ENCODE measurements at places on chromosomes 4 and X.

DNA sequence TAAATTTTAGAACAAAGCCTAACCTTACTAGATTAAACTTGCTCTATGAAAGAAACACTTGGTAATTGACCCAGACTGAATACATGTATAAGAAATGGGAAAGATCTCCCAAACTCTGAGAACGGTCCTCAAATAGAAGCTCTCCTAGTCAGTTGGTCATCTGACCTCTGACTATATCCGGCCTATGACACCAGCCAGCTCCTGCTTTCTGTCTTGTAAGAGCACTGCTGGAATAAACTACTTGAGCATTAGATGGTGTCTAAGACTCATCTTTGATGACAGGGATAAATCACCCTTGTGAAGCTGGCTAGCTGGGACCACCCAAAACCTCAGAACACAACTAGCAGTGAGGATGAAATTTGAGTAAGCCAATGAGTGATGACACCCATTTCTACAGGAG is 24.2 kb downstream of the LRIT3 start:
- no peak for DNase-seq

GRCh38 chrX:45142185-45142584 is 58.5 kb downstream of the DIPK2B start:
- DNase-seq: no peak

- DNase-seq: no peak
These were observed 16.5 kb upstream of the SLC25A43 start for GRCh38 chrX:119382606-119383005.

GRCh38 chr4:24244663-24245490 is 339.5 kb downstream of the DHX15 start:
- DNase-seq: no peak

DNA sequence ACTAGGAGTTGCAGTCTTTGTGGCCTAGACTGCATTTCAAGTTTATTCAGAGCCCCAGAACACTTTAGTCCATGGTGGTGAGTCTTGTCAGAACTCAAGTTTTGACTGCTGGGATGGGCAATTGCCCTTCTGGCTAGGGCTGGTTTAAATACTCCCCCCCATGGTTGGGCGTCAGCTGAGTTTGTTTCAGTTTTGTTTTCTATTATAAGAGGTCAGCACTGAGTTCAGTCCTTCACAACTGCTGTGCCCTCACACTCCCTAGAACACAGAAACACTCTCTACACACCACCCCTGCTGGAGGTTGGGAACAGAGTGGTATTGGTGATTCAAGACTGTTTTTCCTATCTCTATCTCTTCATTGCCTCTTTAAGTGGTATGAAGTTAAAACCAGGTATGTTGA is 217.0 kb downstream of the GUCY2F start:
- no peak for DNase-seq

- no peak for DNase-seq
These were observed 7.2 kb downstream of the PRKG2 start for GRCh38 chr4:81207828-81208227.

DNA sequence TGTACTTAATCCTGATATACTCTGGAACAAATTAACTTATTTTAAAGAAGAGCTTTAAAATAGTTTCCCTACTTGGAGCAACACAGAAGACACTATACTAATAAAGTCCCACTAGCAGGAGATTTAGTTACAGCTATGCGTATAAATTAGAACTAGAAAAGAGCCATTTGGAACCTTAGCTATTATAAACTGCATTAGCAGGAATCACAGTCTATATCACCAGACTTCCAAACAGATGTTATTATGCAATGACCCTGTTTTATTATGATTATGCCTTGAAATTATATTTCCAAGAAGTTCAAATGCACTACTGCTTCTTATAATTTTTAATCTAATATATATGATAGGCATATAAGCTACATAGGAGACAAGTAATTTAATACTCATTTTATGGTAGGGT is 95.5 kb upstream of the WDR44 start:
- no peak for DNase-seq

GRCh38 chr4:177016541-177017141 is 223.9 kb upstream of the VEGFC start:
- no peak for DNase-seq

DNA sequence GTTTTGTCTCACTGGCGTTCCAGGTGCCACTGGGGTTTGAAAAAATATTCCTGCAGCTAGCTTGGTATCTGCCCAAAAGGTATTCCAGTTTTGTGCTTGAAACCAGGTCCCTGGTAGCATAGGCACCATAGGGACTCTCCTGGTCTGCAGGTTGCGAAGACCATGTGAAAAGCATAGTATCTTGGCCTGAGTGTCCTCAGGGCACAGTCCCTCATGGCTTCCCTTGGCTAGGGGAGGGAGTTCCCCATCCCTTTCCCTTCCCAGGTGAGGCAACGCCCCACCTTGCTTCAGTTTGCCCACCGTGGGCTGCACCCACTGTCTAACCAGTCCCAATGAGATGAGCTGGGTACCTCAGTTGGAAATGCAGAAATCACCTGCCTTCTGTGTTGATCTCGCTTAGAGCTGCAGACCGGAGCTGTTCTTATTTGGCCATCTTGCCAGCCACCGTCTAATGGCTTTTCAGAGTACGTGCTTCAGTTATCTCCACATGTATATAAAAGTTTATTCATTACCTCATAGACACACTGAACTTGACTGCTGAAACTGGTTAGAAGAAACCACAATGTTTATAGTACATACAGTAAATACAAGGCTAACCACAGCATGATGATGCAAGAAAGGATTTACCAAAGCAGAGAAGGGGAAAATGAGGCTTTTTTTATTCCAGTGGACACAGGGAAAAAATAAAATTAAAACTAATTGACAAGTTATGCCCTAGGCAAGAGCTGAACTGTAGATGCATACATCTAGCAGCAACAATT is 10.6 kb downstream of the PBDC1 start:
- no peak for DNase-seq

DNA sequence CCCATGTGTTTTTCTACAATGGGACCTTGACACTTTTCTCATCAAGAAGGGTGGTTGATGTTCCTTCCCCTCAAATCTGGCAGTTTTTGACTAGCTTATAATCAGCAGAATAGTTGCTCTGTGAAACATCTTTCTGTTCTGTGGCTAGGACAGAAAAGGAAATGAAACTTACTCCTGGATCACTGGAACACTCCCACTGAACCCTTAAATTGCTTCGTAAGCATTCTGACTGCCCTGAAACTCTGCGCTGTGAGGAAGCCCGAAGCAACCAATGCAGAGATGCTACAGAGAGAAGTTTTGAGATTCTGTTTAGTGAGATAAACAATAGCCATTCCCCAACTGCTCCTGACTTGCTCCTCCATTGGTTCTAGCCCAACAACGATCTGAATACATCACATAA is 602.2 kb downstream of the CENPC start:
- DNase-seq: no peak

DNA sequence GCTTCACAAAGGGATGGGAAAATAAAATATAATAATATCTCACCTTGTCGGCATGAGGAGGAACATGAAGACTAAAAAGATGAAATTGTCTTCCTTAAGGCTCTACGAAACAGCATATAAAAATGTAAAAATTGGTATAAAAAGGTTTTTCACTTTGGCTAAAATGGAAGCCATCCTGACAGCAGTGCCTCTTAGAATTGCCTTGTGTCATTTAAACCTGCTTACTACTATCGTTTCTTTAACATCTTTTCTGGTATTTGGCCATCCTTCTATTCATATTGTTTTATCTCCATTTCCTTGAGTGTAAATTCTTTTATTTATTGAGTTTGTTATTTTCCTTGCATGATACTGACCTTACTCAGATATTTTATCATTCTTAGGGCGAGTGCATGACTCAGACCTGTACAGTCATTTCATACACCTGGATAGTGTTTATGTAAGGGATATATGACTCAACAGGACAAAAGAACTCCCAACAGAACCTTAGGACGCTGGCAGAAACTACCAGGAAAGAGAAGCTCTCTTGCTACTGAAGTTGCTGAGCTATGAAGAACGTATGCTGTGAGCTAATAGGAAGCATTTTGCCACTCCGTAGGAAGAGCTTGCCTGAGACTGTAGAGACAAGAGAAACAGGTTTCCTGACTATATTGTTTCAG is 5.8 kb upstream of the CDKN2AIP start:
- DNase-seq: no peak

DNA sequence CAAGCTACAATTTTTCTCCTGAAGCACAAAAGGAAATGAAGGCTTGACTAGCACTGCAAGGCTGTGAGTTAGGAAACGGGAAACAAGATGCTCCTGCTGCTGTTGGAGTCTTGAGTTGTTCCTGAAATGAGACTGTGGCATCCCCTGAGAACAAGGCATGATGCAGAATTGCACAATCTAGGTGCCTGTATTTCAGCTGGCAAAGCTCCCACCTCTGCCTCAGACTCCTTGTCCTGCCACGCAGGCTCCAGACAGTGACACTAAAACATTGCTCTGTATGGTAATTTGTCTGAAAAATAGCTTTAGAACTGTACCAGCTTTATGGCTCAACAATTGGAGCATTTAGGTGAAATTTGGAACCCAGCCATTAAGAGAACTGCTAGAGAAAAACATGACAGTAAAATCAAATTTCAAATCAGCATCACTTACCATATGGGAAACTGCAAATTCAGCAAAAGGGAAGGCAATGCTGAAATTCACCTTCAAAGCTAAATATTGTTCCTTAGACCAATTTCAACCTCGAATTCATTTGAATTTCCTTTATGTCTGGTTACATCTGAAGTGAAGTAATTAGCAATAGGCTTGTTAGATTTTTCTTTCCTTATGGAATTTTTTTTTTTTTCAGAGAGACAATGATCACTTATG is 103.4 kb downstream of the MFAP3L start:
- DNase-seq: no peak

GRCh38 chrX:15963858-15964257 is 109.2 kb upstream of the AP1S2 start:
- no peak for DNase-seq

DNA sequence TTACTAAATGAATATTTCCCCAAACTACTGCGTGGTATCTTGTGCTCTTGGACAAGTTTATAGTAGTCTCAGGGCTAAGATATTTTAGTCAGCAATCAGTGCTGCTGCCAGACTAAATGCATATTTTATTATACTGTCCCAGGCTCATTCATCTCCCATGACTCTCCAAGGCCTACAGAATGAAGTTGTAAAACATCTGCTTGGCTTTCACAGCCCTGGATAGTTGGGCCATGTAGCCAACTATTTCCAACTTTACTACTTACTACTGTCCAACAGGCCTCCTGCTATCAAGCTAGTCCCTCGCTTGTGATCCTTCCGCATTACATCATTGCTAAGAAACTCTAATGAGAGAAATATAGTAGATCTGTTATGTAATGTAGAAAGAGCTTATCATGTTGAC is 31.4 kb downstream of the MAGEB16 start:
- no peak for DNase-seq

GRCh38 chrX:9340598-9341290 is 124.1 kb upstream of the TBL1X start:
- DNase-seq: no peak

- DNase-seq: no peak
These were observed 583 bp downstream of the GABRE start for GRCh38 chrX:151973851-151974335.

DNA sequence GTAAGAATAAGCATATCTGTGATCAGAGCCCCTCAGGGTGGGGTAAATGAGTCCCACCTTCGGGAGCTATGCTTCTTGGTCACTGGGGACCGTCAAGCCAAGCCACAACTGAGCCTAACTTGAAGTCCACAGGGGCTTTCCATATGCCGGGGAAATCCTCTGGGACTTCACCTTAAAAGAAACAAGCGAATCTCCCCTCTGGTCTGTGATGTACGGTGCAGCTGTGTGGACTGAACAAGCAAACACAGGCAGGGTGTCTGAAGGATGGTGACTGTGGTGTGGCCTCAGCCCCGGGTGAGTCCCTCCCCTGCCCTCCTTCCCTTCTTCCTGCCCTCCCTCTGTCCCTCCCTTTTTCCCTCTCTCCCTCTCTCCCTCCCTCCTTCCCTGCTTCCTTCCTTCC is 29.7 kb upstream of the PPP2R2C start:
- no peak for DNase-seq

DNA sequence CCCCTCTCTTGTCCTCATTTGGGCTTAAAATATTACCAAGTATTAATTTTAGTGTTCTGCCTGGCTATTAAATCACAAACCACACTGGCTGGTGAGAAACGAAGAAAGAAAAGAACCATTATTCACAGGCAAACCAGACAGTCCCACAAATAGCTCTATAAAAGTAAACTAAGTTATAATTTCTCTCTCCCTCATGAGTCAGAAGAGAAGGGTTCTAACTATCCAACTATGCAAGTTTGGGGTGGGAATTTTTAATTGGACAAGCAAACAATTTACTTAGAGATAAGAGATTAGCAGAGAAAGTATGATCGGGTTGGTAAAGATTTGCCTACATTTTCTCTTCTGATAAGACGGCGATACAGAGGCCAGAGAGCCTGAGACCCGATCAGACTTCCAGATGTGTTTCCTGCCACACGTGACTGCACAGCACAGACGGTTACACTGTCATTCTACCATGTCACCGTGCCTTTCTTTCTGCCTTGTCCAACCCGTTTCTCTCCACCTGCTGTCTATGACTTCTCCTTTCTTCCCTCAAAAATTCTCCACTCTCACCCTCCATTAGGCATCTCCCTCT is 52.3 kb downstream of the MEPE start:
- no peak for DNase-seq

DNA sequence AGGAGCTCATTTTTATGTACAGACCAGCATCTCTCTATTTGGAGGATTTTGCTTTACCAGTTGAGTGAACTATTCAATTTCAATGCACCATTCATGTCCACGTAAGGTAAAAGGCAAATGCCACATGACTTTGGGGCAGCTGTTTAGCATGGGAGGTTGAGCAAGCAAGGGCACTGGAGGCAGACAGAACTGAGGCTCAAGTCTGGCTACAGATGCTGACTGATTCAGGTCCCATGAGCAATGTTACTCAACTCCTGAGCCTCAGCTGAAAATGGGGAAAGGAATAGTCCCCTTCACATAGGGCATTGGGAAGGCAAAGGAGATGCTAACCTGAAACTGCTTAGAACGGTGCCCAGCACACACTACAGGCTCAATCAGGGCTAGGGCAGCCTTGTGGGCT is 93.0 kb upstream of the MTM1 start:
- DNase-seq: no peak

DNA sequence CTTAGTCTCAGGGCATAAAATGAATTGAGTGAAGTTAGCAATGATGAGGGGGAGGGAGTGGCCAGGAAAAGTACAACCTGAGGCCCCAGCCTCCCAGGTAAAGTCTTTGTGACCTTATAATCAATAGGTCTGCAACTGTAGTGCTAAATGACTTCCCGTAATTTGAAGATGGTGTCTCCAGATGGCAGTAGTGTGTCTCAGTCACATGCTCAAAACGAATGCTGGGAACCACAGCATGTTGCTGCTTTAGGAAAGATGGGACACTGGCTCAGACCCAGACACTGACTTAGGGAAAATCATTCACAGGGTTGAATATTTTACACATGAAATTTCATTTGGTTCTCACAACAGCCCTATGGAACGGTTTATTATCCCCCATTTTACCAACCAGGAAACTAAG is 10.3 kb downstream of the SRPX2 start:
- DNase-seq: no peak

GRCh38 chrX:75038925-75039324 is 113.7 kb upstream of the NEXMIF start:
- DNase-seq: no peak

- no peak for DNase-seq
These were observed 66.3 kb downstream of the CLDN34 start for GRCh38 chrX:10033375-10034007.

- no peak for DNase-seq
These were observed 122.3 kb upstream of the TBL1X start for GRCh38 chrX:9342561-9343051.

- no peak for DNase-seq
These were observed 347.3 kb downstream of the SPRY1 start for GRCh38 chr4:123743848-123744247.

GRCh38 chrX:107429090-107429489 is 20.4 kb upstream of the FRMPD3 start:
- DNase-seq: no peak

Measured in stimulated activated CD8-positive, alpha-beta memory T cell treated with anti-CD3 and anti-CD28 coated beads, Interleukin-4, amount 100 ng/mL, for 4 hours (primary cell).